ENCODE measurements at places on chromosomes 6 and 20.

GRCh38 chr6:44943541-44943940 is 384.6 kb upstream of the RUNX2 start:
- no peak for DNase-seq

DNA sequence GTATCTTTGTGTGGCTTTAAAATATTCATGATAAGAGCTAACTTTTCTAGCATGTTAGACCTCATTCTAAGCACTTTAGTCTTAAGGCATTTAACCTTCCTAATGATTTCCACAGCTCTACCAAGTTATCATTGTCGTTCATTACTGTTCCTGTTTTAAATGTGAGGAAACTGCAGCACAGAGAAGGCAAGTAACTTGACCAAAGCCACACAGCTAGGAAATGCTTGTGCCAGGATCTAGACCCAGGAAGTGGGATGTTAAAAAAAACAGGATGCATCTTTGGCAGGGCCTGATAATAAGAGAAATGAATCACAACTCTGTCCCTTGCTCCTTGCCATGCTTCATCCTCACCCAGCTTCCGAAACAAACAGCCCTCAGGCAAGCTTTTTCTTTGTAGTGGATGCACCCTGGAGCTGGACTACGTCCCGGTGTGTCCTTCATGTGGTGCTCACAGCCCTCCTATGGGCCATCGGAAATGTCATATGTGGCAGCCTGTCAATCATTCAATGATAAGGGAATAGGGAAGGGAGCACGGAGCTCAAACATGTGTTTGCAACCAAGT is 196.9 kb upstream of the RREB1 start:
- DNase-seq = no peak

- no peak for DNase-seq
Measured at GRCh38 chr20:31840906-31841816, 4.2 kb downstream of the FOXS1 start.

DNA sequence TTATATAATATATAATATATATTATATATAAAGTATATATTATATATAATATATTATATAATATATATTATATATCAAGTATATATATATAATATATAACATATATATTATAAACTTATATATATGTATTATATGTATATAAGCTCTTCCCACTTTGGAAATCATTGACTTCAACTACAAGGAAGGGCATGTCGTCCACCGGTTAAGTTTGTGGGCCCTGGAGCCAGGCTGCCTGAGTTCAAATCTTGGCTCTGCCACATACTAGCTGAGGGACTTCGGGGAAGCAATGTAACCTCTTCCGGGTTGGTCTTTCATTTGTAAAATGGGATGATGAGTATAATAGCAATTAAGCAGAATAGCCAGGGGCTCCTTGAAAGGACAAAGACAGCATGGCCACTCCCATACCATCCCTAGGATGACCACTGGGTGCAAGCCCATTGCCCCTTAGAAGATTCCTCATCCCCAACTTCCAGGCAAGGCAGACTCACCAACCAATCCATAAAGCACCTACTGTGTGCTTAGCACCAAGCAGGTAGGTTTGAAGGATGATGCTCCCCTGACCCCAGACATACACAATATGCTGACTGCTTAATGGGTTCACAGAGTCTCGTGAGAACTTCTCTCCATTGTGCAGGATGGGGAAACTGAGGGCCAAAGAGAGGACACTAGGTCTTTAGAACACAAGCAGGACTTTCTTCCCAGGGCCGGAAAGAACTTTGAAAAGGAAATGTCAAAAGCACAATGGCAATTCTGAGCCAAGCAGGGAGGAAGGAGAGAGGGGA is 163.2 kb downstream of the MRPL14 start:
- DNase-seq = no peak

GRCh38 chr6:168789699-168790098 is 348.7 kb downstream of the SMOC2 start:
- no peak for DNase-seq

GRCh38 chr6:75306064-75306463 is 21.5 kb upstream of the TMEM30A start:
- no peak for DNase-seq

- no peak for DNase-seq
Measured at GRCh38 chr6:121510568-121511177, 75.2 kb downstream of the GJA1 start.

DNA sequence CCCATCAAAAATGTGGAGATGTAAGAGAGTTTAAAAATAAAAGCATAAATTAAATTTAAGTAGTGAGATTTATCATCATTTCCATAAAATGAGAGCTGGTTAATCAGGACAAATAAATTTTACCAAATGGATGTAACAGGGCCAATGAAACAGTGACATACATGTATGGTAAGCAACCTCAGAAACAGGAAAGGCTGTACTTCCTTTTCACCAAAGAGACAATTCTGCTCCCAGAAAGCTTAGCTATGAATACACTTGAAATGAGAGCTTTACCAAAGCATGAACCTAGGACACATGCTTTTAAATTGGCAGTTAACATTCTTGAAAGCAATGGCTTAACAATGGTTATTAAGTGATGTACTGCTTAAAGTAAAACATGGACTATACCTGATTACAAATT is 12.1 kb upstream of the UBE2J1 start:
- no peak for DNase-seq

DNA sequence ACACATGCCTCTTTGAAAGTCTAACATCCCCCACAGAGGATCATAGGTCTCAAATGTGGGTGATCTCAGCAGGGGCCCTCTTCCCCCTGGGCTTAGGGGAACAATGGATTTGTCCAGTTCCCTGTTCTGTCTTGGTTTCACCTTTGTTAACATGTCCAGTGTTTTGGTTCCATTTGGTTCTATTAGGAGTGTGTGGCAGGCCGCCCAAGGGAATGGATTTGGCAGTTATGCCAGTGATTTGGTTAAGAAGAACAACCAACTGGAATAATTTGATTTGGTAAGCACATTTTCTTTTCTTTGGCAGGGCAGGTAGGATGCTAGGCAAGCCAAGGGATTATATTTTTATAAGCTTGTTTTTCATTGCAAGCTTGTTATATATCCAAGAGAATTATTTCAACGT is 28.5 kb upstream of the ENPP1 start:
- DNase-seq = no peak

DNA sequence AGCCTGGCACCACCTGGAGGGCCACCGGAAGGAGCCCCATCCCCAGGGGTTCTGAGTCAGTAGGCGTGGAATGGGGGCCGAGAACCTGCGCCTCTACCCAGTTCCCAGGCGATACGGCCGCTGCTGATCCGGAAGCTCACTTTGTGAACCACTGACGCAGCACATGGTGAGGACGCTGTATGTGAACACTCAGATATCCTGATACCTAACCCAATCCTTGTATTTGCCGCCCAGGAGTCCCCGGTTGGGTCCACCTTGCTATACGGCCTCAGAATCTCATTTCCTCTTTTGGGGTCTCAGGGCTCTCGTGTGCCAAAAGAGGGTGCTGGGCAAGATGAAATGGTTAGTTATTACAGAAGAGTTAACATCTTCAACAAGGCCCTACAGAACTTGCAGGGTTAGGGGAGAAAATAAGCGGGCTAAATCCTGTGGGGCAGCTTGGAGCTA is 604 bp upstream of the RAB5IF start:
- no peak for DNase-seq

DNA sequence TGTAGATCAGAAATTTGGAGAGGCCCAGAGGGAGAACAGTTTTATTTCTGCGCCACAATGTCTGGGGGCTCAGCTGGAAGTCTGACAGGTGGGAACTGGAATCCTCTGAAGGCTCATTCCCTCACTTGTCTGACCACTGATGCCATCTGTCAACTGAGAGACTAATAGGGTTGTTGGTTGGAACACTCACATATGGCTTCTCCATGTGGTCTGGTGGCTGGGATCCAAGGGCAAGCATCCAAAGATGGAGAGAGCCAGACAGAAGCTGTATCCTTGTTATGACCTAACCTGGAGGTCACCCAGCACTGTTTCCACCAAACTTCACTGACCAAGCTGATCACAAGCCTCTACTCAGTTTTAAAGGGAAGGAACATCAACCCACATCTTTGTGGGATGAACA is 117.9 kb upstream of the AKAP12 start:
- DNase-seq = peak; percentile 47

DNA sequence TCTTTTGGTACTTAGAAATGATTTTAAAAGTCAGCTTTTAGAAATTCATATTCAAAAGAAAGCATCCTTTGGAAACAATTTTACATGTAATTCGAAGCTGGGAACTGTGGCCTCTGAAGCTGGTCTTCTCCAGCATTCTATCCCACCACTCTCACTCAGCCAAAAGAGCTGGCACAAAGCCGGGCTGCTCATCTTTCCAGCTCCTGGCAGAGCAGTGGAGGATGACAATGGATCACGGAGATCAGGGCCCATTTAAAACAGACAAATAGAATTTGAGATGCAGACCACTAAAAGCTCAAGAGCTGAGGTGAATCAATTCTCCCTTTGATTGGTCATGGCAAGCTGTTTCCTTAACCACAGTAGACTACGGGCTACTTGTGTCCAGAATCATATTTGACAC is 60.6 kb downstream of the OTOR start:
- peak; percentile 57 for DNase-seq

GRCh38 chr6:24743265-24743943 is 24.4 kb upstream of the C6orf62 start:
- DNase-seq = no peak

DNA sequence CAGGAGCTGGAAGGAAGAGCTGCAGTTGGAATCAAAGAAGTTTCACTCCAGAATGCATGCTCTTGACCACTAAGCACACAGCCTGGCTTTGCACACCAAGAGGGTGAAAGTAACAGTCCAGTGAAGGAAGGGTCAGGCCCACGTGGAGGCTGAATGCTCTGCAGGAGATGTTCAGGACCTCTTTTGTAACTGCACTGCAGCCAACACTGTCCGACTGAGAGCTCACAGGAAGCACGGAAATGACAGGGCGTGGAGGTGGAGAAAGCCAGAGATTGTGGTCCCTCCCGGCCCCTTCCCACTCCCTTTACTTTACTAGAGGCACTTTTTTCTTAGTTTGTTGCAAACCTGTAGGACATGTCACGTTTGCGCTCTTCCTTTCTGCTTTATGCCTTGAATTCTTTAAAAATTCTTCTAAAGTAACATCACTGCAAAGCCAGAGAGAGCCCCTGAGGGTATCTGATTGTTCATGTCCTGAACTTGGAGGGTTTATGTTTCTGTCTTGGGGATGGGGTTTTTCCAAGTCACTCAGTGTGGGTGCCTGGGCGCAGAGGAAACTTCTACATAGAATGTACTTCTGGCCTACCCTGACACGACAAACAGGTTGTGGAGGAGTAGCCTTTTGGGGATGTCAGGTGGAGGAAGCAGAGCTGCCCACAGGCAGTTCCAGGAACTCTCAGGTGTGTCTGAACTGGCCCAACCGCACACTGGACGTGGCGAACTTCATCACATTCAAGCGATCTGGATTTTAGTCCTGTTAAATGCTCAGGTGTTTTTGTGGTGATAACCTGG is 40.9 kb downstream of the JAG1 start:
- no peak for DNase-seq

- DNase-seq = no peak
Measured at GRCh38 chr6:27312950-27313271, 838 bp upstream of the POM121L2 start.

DNA sequence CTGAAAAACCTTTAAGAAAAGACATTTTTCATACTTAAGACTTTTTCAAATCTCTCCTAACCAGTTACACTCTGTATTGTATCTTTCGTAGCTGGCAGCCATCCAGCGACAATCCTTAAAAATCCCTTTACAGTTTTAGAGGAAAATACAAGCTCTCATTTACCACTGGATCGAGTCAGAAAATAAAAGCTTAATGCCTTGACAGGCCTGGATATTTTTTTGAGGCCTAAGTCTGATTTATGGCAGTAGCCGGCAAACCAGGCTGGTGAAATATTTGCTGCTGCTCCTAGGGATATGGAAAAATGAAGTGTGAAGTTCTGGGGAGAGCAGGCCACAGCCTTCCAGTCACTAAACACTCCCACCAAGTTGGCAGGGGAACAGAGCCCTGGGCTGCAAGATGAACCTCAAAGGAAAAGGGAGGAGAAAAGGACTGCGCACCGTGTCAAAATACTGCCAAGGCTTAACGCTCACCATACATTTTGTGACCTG is 213.0 kb upstream of the SUPT3H start:
- DNase-seq = no peak

DNA sequence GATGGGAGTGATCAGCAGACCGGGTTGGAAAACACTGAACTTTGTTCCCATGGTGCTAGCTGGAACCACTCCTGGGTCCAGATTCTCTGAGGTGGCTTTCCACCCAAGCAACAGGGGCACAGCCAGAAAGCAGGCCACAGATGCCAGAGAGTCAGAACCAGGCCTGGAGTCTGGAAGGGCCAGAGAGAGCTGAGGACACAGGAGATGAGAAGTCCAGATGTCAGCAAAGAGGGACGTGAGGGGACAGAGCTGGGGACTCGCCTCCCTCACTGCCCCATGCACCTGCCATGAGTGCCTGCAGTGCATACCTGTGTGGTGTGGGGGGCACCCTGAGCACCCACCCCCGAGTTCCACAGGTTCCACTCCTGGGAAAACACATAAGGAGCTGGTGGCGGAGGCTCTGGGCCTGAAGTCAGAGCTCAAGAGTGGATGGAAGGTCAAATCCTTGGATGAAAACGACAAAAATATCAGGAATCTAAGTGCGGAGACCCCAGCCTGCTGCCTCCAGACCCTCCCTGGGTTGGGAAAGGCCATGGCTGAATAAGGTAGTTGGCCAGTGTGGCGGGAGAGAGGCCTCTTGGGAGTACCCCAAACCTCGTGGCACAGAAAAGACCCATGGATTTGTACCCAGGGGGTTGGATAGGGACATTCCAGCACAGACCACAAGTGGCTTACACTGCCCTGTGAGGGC is 224.2 kb downstream of the SYNDIG1 start:
- no peak for DNase-seq

- no peak for DNase-seq
Measured at GRCh38 chr6:42819803-42820511, 38.1 kb downstream of the BICRAL start.

DNA sequence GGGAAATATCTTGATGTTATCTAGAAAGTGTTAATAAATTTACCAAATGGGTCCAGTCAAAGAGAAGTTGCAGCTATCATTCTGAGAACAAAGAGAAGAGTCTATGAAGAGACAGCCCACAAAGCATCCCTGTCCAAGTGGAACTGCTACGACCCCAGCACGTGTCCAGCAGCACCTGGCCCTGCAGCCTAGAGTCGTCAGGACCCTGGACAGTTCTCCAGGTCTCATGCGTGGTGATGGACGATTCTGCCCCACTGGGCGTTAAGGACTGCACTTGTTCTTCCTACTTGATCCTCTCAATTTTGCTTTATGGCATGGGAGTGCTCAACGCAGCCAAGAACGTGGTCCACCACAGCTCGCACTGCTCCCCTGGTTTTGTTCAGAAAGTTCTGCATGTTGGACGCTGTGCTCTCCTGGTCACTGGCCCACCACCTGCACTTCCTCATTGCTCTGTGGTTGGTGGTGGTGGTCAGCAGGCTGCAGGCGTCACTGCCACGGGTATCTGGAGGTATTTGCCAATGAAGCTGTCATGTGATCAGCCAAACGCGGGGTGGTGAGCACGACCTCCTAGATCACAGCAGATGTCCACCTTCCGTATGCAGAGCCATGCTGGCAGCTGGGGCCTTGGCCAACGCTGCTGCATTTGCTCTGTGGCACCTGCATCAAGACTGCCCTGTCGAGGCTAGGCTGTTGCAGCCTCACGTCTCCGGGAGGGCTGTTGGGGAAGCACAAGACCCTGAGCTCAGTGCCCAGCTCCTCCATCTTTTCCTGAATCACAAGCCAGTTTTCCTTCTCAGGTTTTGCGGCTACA is 356.4 kb downstream of the CDH4 start:
- no peak for DNase-seq

GRCh38 chr6:167238694-167239467 is 52.2 kb upstream of the UNC93A start:
- no peak for DNase-seq
